DMS 273 treated with DMSO at 0.1 percent for 48 hours (cell line): ENCODE measurements at places on chromosomes 11 and 22.

DNA sequence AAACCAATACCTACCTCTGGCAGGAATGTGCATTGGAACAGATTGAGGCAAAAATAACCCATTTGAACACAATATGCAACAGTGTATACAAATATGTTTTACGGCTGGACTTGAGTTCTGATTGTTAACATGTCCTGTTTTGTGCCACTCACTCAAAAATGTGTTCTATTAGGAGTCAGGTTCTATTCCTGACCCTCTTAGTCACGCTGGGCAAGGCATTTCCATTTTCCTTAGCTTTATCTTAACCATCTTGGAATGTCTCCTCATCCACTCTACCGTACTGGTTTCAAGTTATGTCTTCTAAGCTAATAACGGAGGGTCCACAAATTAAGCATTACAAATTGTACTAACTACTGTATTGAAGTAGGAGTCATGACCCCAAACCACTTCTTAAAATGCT is 78.6 kb downstream of the MAML2 start:
- DNase-seq = no peak

DNA sequence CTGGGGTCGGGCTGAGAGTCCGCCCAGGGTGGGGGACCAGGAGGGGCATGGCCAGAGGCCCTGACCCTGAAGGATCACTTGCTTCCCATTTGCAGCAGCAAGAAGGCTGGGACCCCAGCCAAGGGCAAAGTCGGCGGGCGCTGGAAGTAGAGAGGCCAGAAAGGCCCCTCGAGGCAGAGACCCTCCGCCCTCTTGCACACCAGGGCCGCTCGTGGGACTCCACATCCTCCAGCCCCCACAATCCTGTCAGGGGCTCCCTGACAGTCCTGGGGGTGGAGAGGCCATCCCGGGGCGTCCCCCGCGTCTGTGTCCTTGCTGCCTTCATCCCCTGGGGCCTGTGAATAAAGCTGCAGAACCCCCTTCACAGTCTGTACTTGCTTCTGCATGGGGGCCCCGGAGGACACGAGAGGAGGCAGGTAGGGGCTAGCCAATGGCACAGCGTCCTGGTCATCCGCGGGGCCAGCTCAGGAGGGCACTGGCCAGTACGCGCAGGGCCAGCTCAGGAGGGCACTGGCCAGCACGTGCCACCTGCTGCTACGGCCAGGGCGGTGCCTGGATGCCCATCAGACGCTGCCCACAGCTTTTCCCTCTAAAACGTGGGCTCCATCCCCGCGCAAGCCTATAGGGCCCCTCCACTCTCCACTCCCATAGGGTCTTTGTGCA is 8.7 kb upstream of the MRPL23 start:
- no peak for DNase-seq

DNA sequence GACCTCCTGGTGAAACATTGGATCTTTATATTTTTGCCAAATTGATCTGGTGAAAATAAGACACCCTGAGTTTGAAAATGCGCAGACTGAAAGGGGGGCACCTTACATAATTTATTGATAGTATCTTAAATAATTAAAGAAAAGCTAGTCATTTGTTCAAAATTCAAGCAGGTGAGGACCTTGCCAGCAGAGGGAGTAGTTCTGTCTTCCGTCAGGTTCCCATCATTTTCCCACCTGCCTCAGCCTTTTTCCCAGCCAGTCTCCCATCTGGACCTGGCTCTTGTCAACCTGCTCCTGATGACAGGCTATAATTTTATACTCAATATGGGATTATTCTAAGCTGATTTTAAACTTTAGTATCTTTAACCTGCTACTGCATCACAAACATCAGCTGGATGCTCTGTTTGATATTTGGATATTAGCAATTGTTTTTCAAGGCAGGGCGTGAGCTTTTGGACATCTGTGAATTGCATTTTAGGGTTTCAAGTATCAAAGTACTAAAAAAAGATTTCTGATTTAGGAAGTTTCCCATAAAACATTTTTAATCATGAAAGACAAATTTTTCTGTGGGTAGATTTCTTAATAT is 132.0 kb downstream of the ELP4 start:
- DNase-seq = peak; percentile 32

- DNase-seq = no peak
These were observed 306.6 kb upstream of the TENM4 start for GRCh38 chr11:79747406-79747805.

DNA sequence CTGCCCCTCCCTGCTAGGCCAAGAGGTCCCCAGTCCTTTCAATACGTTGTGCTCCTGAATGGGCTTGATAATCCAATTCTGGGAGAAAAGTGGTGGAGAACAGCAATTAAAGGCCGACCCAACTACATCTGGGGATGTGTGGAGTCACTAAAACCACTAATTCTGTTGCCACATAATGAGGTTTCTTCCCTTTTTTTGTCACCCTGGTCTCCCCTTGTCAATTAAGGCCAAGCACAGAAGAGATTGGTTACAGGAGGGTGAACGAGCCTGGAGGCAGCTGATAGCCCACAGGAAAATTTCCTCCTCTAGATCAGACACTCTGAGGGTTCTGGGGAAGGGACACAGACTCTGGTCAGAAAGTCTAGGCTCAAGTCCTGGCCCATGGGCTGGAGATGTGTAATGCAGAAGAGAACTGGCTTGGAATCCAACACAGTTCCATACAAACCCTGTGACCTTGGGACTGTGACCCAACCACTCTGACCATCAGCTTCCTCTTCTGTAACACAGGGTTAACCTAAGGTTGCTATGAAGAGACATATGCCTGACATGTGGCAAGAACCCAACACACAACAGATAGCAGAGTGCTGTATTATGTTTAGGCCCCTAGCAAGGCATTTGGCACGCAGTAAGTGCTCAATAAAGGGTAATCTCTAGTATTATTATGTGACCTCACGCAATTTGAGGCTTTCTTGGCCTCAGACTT is 146.4 kb downstream of the CHST1 start:
- no peak for DNase-seq

DNA sequence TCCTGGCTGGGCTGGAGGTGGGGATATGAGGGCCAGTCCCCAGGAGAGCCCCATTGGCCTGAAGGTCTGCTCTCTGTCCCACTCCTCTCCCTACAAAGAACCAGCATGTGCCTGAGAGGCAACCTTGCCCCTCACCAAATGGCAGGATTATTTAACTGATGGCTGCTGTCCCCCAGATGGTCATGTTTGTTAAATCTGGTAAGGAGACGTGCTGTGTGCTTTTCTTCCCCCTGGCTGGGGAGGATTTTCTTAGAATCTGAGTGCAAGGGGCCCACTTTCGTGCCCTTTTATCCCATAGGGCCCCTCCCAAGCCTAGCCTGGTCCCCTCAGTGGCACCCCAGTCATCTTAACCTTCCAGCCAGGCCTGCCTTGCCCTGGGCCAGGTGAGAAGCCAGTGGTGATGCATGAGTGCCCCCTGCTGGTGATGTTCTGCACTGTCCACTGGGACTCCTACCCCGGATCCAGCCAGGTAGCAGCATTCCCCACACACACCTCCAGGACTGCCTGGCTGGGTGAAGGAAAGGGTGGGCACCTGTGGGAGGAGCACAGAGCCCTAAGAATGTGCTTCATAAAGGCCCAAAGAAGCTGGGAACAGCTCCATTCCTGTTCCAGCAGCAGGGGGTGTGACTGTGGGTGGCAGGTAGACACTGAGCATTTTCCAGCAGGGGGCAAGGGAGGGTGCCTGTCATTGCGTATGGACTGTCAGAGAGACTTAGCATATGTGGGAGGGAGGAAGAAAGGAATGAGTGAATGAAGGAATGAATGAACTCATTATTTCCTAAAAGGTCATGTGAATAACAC is 28.9 kb downstream of the MFNG start:
- DNase-seq = no peak

DNA sequence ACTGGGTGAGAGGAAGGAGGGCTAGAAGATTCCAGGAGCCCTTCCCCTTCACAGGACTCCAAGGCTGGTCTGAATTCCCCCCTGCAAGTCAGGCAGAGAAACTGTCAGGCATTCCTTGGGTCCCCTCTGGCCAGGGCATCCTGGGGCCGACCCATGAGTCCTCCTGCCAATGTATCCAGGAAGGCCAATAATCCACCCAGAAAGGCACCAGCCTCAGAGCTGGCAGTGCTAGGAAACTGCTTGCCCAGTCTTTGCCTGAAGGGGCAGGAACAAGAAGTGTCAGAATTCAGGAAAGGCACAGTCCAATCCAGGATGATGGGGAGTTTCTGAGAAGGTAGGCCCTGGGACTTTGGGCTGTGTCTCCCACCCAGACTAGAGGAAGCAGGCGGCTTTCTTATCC is 41.0 kb downstream of the BUD13 start:
- no peak for DNase-seq

DNA sequence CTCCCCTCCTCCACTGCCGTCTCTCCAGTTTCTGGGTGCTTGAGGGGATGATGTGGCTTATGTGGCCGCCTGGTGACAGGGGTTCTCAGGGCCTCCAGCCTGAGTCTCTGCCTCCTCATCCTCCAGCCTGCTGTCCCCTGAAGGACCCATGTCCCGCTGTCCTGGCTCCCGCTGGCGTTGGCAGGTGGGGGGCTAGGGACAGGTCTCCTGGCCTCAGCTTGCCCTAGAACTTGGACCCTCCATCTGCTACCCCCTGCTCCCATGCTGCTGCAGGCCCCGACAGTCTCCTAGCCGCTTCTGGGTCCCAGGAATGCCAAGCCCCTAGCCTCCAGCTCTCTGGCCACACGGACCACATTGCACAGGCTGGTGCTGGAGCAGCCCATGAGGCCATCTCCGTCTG is 13.9 kb upstream of the CELSR1 start:
- no peak for DNase-seq

DNA sequence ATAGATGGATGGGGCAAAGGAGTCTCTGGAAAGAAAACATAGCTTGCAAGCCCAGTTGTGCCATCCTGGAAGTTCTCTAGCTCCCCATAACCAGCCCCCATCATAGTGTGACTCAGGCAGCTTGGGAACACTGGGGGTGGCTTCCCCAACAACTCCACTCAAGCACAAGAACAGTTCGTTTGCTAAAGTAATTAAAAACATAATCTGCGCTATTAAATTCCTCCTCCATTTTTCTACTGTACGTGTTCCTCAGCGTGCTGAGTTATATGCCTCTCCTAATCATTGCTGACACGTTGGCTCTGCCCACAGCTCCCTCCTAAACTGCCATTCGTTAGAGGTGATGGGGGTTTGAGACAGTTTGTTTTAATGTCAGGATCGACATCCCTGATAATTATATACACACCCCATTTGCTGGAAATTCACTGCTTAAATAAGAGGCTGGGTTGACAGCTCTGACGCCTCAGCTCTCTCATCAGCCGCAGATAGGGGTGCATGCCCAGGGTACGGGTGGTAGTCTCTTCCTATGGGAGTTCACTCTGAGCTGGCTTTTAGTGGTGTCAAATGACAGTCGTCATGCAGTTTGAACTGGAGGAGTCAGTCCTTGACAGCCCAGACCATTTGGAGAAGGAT is 59.5 kb upstream of the SEZ6L start:
- no peak for DNase-seq

- no peak for DNase-seq
These were observed 17.7 kb downstream of the CBL start for GRCh38 chr11:119223856-119224255.

DNA sequence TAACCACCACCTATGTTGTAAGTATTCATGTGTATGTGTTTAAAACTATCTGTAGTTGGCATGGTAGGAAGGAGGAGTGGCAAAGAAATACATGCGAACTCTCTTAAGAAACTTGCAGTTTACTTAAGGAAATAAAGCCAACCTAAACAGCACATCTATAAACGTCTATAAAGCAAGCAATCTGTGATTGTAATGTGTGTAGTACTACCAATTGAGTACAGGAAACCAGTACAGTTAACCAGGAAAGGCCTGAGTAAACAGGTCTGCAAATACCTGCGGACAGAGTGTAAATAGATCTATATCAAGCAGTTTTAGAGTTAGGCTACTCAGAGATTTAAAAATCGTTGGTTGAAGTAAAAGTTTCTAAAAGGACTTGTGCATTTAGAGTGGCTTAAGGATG is 59.5 kb upstream of the AMOTL1 start:
- no peak for DNase-seq

DNA sequence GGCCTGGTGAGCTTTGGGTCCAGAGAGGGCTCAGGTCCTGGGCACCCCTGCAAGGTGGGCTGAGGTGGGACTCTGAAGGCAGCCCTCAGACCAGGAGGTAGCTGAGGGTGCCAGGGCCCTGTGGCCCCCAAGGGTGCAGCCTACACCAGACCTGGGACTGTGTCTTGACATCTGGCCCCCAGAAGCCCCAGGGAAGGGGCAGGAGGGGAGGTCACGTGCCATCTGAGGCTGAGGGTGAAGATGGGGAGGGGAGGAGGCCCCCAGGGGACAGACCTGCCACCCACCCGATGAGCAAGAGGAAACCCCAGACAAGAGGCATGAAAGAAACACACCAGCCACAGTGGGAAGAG is 520.2 kb downstream of the BRD1 start:
- DNase-seq = no peak

- DNase-seq = no peak
These were observed 20.8 kb upstream of the PICALM start for GRCh38 chr11:86089659-86090058.

DNA sequence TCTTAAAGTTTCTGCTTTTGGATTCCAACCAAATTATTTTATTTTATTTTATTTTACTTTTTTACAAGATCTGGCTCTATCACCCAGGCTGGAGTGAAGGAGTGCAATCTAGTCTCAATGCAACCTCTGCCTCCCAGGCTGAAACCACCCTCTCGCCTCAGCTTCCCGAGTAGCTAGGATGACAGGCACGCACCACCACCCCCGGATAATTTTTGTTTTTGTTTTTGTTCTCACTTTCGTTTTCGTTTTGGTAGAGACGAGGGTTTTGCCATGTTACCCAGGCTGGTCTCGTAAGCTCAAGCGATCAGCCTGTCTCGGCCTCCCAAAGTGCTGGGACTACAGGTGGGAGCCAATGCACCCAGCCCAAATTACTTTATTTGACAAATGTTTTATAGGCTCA is 219.8 kb downstream of the ETS1 start:
- DNase-seq = no peak

DNA sequence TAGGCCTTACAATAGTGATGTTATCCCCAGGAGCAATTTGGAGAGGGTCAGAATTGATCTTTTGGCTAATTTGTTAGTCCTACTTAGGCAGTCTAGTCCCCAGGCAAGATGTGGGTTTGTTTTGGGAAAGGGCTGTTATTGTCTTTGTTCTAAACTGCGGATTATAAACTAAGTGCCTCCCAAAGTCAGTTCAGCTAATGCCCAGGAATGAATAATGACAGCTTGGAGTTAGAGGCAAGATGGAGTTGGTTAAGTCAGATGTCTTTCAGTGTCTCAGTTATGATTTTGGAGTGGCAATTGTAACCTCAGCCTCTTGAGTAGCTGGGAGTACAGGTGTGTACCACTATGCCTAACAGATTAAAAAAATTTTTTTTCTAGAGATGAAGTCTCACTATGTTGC is 7.3 kb upstream of the CLNS1A start:
- DNase-seq = no peak

GRCh38 chr22:44288913-44289312 is 23.8 kb downstream of the SHISAL1 start:
- no peak for DNase-seq
